DMS79 treated with DMSO at 0.1 percent for 48 hours (cell line): ENCODE measurements at places on chromosomes 5 and 9.

DNA sequence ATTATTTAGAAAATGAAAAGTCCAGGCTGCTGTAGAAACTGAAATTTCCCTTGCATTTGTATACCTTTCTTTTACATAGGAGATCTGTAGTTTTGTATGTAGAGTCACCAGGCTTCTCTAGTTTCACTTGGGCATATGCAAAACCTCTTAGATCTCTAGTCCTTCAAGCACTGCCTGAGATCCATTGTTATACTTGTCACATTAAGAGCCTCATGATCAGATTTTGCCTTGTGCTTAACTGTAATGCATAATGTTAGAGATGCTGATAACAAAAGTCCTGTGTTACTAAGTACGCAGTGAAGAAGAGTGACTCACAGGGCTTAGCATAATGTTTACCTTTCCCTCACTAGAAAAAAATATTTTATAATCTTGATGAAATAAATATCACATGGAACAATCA, 250.2 kb downstream of the CYLC2 start:
- DNase-seq = peak; percentile 38

DNA sequence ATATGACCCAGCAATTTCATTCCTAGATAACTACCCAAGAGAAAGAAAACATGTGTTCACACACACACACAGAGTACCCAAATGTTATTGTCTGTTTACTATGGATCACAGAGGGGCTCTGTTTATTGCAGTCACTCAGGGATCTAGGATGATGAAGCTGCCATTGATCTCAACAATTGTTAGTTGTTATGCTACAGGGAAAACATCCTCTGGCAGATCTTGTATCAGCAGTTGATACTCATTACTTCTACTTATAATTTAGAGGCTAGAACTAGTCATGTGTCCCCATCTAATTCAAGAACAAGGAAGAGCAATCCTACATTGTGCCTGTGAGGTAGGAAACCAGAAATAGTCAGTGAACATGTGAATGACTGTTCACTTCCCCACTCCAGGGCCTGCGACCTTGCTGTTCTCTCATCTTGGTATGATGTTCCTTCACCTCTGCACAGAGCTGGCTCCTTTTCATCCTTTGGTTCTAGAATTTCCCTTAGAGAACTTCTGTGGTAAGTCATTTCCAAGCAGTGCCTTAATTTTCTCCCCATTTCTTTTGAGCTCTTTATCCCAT, 30.3 kb downstream of the NMUR2 start:
- no peak for DNase-seq

DNA sequence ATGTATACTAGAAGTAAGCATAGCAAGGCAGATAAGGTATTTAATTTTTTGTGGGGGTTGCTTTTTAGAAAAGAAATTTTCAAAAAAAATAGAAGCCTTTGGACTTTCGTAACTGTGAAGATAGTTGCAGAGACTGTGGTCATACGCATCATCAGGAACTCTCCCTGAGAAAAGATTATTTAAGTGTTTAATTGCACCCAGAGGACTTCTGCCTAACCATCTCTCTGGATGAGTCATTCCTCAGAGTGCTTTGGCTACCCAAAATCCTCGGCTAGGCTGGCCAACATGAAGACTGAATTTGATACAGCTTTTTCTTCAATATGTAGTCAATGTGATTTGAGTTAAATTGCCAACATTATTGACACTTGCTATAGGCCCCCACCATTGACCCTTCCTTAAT, 296.4 kb downstream of the TLR4 start:
- no peak for DNase-seq

- DNase-seq = no peak
Observed at GRCh38 chr5:101942321-101942882, 353.7 kb downstream of the SLCO4C1 start.

DNA sequence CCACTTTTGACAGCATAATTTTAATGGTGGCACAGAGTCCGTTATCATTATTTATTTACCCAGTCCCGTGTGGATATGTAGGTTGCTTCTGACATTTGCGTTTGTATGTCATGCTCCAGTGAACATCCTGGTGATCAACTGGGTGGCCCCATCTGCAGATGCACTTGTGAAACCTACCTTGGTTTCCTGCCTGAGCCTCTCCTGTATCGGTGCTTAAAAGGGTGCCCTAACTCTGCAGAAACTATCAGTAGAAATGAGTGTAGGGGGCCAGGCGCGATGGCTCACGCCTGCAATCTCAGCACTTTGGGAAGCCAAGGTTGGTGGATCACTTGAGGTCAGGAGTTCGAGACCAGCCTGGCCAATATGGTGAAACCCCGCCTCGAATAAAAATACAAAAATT, 92.1 kb upstream of the IER5L start:
- no peak for DNase-seq

- no peak for DNase-seq
Observed at GRCh38 chr9:28120626-28121025, 547.3 kb upstream of the C9orf72 start.

DNA sequence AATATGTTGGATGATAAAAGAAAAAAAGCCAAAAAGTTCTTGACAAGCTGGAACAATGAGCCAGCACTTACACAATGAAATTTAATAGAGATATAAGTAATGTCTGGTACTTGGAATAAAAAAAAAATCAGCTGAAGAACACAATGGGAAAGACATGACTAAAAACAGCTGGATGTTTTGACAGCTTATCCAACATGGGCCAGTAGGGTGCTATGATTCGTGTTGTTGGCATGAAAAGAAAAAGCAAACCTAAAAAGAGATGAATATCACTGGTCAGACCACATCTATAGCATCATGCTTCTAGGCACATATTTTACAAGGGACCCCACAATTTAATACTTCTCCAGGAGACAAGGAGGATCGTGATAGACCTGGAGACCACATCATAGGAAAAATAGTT, 175.3 kb downstream of the ARL15 start:
- no peak for DNase-seq

GRCh38 chr5:140595538-140596300, 31.1 kb downstream of the SLC35A4 start:
- peak; percentile 3 for DNase-seq

GRCh38 chr9:105062222-105062855, 134.4 kb upstream of the ABCA1 start:
- peak; percentile 55 for DNase-seq

DNA sequence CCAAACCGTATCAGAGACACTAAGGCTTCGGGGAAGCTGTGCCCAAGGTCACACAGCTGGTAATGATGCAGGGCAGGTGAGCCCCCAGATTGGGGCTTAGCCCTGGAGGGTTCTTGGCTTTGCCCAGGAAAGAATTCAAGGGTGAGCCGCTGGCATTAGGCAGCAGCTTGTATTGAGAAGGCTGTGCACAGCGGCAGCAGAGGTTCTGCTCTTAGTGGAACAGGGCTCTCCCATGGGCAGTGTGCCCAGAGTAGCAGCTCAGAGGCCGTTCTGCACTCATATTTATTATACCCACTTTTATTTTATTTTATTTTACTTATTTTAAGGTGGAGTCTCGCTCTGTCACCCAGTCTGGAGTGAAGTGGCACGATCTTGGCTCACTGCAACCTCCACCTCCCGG, 85.8 kb upstream of the IER5L start:
- DNase-seq = no peak

DNA sequence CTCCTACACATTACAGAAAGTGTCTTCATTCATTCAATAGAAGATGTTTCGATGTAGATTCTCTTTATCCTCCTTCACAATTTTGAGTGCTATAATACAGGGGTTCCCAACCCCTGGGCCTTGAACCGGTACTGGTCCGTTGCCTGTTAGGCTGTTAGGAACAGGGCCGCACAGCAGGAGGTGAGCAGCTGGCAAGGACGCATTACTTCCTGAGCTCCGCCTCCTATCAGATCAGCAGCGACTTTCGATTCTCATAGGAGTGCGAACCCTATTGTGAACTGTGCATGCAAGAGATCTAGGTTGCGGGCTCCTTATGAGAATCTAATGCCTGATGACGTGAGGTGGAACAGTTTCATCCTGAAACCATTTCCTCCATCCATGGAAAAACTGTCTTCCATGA, 153.0 kb upstream of the SMC2 start:
- DNase-seq = no peak

DNA sequence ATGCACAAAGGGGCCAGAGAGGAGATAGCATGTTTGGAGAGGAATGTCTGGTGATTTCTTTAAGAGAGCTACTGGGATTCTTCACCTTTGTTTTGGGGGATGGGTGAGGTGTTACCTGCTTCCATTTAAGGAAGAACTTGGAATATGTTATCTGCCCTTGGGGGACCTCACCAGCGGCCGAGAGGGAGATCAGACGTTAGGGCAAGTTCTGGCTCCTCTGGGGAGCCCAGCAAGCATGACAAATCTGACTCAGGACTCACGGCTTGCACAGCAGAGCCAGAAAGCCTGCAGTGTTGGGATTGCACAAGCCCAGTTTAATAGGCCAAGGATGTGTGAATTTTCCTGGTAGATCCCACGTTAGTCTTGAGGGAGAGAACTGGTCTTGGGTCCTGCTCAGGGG, 40.3 kb downstream of the SLC28A3 start:
- DNase-seq = no peak

- DNase-seq = no peak
Observed at GRCh38 chr5:172420235-172420939, 33.9 kb downstream of the SH3PXD2B start.

GRCh38 chr5:31605920-31606319, 33.0 kb upstream of the PDZD2 start:
- no peak for DNase-seq

GRCh38 chr9:137744632-137745183, 125.9 kb downstream of the EHMT1 start:
- no peak for DNase-seq

DNA sequence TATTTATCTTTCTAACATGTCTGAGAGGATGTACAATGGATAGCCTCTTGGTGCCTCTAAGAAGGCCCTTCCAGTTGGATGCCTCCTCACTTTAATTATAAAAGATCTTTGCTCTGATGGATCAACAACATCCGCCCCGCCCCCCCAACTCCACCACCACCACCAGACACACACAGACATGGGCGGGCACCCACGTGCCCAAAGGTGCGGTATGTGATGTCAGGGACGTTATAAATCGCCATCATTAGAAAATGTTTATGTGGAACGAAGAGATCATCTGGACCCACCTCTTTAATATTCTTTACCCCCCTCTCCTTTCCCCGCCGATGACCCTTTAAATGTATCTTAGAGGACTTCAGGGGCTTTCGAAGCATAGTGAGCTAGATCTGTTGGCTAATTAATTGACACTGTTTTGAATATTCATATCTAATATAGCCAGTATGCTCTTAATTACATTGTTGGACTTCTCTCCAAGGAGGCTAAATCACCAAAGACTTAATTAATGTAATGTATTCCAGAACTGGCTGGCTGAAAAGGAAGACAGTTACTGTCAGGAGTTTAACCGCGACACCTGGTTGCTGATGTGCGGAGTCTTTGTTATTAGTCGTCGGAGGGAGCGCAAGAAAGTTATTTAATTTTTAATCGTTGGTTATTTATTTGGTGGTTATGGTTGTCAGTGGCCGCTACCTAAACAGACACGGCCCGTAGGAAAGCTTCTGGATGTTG, 6.1 kb upstream of the FOXB2 start:
- DNase-seq = no peak

DNA sequence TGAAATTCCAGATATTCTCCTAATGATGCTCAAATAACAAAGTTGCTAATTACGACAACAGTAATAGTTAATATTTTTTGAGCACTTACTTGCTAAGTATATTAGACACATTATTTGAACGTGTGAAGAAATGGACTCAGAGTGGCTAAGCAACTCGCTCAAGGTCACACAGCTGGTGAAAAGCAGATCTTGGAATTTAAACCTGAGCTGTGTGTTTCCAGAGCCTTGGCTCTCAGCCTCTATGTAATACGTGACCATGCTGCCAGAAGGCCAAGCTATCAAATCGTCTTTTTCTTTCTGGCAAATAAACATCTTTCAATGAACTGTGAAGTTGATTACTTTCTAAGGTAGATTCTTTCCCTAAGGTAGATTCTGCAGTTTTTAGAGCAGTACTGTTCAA, 61.6 kb downstream of the KCTD16 start:
- DNase-seq = no peak

DNA sequence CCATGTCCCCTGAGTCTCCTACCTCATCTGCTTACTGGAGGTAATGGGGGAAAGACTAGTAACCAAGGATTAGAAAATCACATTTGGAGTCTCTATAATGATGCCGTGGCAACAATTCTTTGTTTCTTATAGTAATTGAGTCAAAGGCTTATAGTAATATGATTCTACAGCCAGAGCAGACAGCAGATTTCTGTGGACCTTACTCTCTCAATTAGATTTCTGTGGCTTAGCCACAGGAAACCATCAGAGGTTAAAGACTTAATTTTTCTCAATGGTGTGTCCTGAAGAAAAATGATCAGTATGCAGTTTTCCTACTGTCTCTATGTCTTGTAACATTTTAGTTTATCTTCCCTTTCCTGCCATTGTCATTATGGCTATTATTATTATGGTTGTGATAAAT, 59.3 kb upstream of the CD180 start:
- no peak for DNase-seq

DNA sequence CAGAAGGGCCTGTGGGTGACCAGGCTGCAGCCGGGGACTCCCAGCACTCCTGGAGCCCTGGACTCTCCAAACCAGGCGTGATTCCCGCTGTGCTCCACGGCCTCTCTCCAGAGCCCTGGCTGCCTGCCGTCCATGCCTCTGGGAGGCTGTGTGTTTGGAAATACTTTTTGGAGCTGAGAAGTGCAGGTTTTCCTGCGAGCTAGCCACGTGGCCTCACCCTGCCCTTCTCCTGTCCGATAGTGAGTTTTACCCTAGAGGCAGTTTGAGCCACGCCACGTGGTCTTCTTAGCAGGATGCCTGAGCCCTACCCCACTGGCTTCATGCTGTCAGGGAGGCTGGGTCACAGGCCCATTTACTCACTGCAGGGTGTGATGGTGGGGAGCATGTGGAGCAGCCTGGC, 71.3 kb downstream of the COL5A1 start:
- no peak for DNase-seq

- DNase-seq = no peak
Observed at GRCh38 chr5:147567917-147568598, 58.2 kb upstream of the DPYSL3 start.

DNA sequence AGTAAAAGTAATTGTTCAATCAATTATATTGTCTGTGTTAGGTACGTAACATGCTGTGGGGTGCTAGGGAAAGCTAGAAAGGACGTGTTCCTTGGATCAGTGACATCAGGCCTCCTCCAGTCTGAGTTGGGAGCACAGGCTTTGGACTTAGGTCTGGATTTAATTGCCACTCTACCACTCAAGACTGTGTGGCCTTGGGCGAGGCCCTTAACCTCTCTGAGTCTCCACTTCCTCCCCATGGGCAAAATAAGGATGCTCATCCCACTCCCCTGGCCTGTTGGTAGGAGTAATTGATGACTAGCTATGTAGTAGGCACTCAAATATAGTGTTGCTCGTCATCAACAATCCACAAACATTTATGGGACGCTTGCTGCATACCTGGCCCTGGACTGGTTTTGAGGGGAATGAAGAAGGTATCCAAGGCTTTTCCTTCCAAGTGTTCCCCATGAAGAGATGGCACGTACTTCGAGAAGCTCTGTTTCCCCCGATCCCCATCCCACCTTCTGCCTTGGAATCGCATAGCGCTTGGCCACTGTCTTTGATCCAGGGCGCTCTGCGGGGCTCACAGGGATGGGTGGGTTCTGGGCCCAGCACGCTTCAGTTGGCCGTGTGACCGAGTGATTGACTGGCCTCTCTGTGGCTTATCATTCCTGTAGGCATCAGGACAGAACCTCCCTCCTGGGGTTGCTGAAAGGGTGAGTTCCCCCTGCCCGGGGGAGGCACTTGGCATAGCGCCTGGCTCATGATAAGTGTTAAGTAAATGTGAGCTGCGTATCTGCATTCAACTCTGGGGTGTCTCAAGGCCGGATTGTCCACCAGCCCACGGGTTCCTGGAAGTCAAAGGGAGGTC, 8.1 kb downstream of the FGF18 start:
- no peak for DNase-seq
